Activated T-cell treated with anti-CD3 and anti-CD28 coated beads, Interleukin-2, amount 50 U/mL, for 24 hours (primary cell): ENCODE measurements at places on chromosomes 6 and 20.

- no peak for DNase-seq
These were observed 88.1 kb downstream of the GRM4 start for GRCh38 chr6:34057790-34058189.

DNA sequence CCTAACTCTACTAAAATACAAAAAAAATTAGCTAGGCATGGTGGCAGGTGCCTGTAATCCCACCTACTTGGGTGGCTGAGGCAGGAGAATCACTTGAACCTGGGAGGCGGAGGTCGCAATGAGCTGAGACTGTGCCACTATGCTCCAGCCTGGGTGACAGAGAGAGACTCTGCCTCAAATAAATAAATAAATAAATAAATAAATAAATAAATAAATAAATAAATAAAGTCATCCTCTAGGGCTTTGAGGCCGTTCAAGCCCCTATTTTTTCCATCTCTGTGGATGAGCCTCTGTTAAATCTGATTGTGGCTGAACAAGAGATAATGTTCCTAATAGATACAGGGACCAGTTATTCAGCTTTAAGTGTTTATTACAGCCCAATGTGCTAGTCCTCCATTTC is 31.8 kb upstream of the FAM110A start:
- DNase-seq, result no peak

DNA sequence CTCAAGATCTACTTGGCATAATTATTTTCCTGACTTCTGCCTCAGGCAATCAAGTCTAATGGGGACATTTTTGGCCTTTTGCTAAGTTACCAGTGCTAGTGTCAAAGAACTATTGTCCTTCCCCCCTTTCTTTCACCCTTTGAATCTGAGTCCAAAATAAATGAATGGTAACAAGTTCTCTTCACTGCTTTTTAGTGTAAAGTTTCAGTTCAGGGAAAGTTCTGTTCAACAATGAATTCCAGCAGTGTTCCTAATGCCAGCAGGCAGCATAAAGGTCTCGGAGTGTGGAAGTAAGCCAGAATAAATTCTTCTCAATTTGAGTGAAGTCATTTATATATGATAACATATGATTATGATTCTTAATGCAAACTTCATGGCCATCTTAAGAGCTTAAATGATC is 20.8 kb upstream of the TSPYL1 start:
- no peak for DNase-seq

DNA sequence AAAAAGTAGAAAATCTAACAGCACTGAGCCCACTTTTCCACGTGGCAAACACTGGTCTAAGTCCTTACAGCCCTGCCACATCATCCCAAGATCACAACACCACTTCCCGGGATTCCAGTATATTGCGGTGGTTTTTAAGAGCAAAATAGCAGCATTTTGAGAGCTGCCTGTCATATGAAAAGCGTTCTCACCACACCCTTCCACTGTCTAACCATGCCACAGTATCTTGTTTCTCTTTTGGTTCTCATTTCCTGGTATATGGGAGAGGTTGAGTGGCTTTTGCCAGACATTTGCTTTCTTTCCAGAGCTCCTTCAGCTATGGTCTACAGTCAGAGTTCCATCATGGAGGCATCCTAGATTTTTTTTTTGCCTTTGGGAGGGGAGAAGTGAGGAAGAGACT is 243.0 kb downstream of the TSHZ2 start:
- no peak for DNase-seq

- DNase-seq, result no peak
These were observed 573 bp upstream of the IFNGR1 start for GRCh38 chr6:137219664-137220252.

GRCh38 chr6:35046103-35046502 is 95.0 kb downstream of the TCP11 start:
- no peak for DNase-seq

DNA sequence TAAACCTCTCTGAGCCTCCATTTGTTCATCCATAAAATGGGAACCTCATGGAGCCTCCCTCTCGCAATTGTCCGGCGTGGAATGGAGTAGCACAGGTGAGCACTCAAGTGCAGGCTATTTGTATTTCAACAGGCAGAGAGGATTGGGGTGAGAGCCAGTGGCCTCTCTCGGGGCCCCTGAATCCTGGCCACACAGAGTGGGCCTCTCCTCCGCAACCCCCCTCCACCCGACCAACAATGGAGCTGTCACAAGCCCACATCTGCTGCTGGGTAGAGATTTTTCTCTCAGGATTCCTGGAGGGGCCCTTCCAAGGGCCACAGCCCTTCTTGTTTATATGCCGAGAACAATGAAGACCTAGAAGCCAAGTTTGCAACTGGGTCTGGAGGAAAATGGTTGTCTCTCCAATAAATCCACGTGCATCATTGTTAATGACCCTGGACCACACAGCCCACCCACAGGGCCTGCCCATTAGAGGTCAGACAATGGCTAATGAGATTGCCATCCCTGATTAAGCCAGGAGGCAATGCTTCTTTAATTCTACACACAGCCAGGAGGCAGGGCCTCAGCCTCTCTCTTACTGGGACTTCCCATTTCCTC is 233.0 kb downstream of the ANKRD60 start:
- no peak for DNase-seq

DNA sequence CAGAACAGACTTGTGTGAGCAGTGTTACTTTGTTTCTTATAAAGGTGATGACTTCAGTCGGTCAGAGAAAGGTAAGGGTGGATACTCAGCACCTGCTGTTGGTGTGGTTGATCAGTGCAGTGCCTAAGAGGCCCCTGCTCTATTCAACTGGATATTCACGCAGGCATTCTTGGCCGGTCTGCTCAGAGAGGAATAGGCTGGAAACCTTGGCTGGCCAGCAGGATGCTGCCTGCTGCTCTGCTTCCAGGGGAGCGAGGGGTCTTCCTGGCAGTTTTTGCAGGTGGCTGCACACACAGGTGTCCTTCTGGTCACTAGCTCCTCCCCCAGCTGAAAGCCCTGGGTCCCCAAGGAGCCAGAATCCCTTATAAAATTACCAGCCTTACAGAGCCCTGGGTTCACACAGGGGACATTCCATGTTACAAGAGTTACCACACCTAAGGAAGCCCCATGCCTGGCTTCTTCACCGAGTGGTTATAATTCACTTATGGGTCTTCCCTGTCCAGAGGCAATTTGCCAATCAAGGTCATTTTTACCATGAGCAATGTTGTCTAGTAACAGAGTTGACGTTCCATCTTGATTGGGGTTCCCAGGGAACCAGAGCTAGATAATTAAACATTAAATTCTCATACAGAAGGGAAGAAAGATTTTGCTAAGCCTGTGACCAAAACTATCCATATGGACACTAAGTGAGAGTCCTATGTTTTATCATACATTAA is 16.4 kb downstream of the SYNJ2 start:
- DNase-seq, result no peak

DNA sequence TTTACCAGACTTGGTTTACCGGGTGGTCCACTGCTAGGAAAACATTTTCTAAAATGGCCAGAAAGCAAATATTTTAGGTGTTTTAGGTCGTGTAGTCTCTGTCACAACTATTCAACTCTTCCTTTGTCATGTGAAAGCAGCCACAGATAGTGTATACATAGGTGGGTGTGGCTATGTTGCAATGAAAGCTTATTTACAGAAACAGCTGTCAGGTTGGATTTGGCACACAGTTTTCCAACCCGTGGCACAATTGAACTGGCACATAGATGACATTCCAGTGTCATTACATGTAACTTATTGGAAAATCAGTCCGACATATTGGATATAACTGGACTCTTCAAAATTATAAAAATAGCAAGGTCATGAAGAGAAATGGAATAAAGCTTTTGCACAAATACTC is 68.9 kb upstream of the KCNQ5 start:
- no peak for DNase-seq

DNA sequence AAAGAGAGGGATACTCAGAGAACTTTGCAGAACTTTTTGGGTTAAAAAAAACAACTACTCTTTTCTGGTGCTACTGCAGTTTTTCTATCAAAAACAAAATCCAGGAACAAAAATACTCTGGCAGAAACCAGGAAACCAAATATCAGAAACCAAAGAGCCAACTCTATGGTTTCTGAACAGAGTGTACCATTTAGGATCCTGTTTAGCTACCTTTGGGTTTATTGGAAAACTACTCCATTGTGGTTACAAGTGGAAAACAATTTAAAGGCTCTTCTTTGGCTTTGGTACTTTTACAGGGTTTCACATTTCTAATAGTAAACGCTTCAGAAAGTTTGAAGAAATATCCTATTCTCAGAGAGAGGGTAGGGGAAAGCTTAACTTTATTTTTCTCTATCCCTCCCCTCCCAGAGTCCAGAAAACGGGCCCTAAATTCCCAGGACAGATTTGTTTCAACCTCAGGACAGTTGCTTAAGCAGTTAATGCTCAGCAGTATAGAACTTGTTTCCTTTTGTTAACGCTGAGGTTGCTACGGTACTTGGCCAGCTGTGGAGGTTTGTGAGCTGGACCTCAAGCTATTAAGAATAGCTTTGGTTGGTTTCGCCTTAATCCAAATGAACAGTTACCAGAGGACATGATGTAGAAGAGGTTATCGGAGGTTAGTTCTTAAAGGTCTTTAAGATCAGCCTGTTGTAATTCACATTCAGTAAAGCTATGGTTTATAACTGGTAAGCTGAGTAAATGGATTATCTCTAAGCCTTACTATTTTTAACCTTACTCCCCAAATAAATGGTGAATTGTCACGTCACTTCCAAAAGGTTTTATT is 47.9 kb downstream of the FOXO3 start:
- DNase-seq, result no peak

GRCh38 chr6:17957498-17957897 is 29.9 kb downstream of the KIF13A start:
- DNase-seq, result no peak

GRCh38 chr6:28124971-28125353 is 553 bp downstream of the ZSCAN16 start:
- no peak for DNase-seq

DNA sequence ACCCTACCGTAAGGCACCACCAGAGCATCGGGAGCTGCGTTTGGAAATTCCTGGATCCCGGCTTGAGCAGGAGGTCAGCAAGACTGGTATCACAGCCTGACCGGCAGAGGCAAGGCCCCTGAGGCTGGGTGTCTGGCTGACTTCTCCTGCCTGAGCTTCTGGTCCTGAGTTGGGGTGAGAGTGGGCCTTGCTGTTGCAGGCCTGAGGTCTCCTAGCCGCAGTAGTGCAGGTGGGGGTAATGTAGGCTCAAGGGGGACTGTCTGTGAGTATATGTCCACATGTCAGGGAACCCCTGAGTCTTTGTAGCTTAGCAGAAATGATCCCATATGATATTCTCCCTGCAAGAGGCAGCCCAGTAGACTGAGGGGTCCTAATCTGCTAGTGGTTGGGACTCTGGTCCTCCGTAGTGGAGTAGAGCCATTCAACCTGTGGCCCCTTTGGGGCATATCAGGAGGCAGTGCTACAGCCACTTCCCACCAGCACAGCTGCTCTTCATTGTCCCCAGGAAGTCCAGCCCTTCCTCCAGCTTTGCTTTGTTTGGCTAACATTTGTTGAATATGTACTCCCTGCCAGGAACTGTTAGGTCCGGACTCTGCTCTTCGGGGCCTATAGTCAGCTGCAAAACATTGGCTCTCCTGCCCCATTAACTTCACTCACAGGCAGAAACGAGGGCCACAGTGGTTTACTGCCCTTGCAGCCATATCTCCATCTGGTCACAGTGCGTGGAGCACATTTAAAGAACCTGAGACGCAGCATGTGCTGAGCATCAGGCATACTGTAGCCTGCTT is 10.9 kb downstream of the LRRC73 start:
- no peak for DNase-seq

DNA sequence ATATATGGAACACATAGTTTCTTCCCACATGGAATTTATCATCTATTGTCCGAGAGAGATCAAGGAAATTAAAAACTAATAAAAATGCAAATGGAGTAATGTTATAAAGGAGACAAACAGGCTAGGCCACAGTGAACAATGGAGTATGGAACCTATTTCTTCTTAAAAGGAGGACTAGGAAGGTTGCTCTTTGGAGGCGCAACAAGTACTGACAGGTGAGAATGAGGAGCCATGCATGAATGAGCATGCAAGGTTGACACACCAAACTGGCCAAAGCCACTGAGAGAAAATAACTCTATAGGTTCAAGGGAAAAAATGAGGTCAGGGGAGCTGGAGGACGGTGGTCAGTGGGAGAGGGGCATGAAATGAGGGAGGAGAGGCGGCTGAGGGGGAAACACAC is 40.9 kb downstream of the PSMB1 start:
- DNase-seq, result no peak

- DNase-seq, result no peak
These were observed 385.7 kb upstream of the CITED2 start for GRCh38 chr6:139760128-139760527.

DNA sequence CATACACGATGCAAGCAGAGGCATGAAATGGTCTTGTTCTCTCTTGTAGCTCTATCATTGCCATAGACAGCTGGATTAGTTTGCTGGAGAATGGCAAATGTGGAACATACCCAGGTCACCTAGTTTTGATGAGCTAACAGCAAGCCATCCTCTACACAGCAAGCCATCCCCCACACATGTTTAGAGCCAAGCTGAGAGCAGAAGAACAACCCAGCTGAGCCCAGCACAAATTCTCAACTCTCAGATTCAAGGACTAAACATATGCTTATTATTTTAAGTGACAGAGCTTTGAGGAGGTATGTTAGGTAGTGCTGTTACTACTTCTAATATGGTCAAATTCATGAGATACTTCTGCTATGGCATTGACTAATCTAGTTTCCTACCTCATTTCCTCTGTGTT is 230.3 kb downstream of the OTOR start:
- DNase-seq, result no peak

DNA sequence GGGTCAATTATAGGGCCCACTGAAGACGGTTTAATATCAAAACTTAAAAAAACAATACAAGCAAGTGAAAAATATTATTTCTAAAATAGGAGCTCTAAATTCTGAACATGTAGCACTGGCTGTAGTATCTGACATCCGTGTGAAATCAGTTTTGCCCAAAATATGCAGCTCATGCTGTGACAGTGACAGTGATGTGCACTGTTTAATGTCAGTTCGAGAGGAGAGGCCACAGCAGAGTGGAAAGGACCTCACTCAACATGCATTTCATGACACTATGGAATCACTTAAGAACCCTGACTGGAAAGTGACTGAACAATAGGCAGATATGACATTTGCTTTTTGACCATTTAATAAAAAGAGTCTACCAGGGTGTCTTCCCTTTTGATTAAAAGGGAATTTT is 397.0 kb downstream of the FRK start:
- DNase-seq, result no peak

DNA sequence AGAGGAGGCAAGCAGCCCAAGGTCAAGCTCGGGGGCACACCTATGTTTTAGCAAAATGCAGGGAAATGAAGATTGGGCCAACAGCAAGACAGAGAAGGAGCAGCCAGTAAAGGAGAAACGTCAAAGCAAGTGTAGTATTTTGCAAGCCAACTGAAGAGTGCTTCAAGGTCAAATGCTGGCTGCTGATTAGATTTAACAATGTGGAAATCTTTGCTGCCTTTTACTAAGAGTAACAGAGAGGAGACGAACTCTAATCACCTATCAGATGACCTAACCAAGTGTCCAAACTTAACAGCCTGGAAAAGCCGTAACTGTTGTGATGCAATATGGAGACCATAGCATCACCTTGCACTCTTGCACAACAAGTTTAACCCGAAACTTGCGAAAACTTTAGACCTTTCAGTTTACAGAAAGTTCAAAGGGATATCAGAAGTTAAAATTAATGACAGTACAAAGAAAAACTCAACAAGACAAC is 30.4 kb downstream of the AKIRIN2 start:
- DNase-seq, result no peak
